ENCODE measurements at places on chromosomes 2 and 18. TPM values are rescaled to one million over a fixed set of nuclear protein-coding genes. Genes with fewer than 3 reads are reported as not detected.

- DNase-seq = no peak
These were observed 93.9 kb downstream of the VWC2L start for GRCh38 chr2:214504599-214505376.

- peak; percentile 34 for DNase-seq
These were observed 404.8 kb downstream of the TXNL1 start for GRCh38 chr18:56233595-56233994.

DNA sequence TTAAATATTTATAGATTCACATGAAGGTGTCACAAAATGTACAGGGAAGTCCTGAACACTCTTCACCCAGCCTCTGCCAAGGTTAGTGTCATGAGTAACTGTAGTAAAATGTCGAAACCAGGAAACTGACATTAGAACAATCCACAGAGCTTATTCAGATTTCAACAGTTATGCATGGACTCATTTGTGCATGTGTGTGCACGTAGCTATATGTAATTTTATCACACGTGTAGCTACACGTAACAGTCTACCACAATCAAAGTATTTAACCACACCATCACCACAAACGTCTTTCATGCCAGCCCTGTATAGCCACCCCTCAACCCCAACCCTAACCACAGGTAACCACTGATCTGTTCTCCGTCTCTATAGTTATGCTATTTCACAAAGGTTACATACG is 211.7 kb upstream of the REV1 start:
- DNase-seq = no peak

DNA sequence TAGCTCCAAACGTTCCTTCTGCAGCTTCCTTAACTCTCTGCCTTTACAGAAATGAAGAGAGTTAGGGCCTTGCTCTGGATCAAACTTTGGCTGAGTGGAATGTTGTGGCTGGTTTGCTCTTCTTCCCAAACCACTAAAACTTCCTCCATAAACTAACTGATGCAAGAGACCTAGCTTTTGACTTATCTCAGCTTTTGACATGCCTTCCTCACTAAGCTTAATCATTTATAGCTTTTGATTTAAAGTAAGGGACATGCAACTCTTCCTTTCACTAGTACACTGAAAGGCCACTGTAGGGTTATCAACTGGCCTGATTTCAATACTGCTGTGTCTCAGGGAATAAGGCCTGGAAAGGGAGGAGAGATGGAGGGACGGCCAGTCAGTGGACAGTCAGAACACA is 8.3 kb downstream of the PXDN start:
- DNase-seq = no peak

DNA sequence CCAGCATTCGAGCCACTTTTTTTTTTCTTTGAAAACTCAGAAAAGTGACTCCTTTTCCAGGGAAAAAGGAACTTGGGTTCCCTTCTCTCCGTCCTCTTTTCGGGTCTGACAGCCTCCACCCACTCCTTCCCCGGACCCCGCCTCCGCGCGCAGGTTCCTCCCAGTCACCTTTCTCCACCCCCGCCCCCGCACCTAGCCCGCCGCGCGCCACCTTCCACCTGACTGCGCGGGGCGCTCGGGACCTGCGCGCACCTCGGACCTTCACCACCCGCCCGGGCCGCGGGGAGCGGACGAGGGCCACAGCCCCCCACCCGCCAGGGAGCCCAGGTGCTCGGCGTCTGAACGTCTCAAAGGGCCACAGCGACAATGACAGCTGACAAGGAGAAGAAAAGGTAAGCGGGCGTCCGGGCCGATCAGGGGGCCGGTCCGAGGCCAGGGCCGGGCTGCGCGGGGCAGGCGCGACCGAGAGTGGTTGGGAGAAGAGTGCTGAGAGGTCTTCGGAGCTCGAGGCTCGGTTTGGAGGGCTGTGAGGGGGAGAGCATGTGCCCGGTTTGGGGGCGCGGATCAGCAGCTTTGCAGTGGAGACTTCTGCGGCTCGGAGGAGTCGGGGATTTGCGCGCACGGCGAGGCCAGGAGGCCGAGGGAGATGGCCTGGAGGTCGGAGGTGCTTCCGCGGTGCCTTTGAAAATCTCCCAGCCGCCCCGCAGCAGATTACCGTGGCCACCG is 502 bp downstream of the EPAS1 start:
- DNase-seq = no peak

- no peak for DNase-seq
These were observed 4.8 kb downstream of the AMER3 start for GRCh38 chr2:130759906-130760753.

DNA sequence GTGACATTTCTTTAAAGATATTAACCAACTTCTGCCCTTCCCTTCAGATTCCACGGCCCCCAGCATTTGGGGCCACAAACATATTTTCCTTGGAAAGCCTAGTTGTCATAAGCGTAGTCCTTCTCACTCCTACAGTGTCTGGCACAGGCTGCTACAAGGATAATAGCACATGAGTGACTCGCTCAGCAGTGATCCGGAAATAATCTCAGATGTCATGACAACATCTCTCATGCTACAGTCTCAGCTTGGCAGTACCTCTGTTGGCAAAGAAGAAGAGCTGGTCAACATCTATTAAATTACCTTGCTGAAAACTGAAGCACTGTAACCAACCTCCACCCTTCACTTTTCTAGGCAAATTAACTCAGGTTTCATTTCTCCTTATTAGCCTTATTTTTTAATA is 351.7 kb downstream of the RAD51AP2 start:
- DNase-seq = no peak

Gene TWIST2
- total RNA-seq = 1.2 TPM

Gene EPC2
- total RNA-seq = 25.2 TPM

Gene WNT6
- not detected for total RNA-seq

Gene CNDP1
- total RNA-seq = not detected

Gene RTP5
- total RNA-seq = not detected

All from endothelial cell of umbilical vein (primary cell).